Urinary bladder (tissue), 4 donors: ENCODE measurements at places on chromosomes 4 and X. TPM values are rescaled to one million over a fixed set of nuclear protein-coding genes. Genes with fewer than 3 reads are reported as not detected.

Gene SLC26A1
- 0.05 TPM for total RNA-seq

DNA sequence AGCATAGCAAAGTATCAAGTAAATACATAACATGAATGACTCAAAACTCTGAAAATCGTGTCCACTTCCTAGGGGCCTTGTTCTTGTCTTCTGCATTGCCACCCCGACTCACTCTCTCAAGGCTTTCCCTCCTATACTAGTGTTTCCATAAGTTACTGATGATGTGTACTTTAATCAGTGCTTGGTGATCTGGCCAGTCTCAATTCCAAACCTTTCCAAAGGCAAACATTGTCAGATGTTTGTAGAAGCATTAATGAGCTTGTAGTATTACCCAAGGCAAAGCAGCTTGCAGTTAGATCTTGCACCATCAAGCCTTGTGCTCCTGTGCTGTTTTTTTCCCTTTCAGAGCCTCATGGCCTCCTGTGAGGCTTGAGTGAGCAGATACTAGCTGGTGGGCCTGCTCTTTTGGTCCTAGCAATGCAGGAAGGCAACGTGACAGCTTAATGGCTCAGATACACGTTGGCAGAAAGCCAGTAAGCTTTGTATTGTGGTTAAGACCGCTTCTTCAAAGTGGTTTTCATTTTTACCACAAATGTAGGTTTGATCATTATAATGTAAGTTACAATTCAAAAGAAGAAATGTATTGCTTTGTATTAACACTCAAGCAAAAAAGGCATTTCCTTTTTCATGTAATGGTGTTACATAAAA, 51.8 kb downstream of the RBPJ start:
- DNase-seq, result peak; percentile 13

DNA sequence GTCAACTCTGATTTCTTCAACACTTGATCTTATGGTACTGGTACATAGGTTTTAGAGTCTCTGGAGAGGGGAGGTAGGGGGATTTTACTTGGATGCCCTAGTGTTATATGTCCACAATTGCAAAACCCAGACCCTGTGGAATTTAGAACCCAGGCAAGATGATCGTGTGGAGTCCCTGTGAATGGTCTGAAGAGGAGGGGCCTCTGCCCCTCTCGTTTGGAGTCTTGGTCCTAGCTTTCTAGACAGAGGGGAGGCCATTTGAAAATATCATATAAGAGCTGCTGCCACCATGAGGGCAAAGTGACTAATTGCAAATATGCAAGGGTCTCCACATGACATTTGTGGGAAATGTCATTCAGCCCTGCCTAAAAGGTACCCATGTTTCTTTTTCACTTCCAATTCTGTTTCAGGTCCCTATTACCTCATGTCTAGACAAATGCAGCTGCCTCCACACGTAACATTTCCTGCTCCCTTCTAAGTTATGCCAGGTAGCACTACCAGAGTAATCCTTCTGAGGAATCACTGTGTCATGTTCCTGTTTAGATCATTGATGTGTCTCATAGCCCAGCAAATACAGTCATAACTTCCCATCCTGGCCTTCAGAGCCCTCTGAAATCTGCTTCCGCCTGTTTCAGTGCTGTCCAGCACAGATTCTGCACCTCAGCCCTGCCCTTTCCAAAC, 126.8 kb downstream of the KLHL8 start:
- peak; percentile 37 for DNase-seq

Gene PARM1
- total RNA-seq, result 139 TPM
